Islet precursor cell (in vitro differentiated cells): ENCODE measurements at places on chromosomes 4 and X.

DNA sequence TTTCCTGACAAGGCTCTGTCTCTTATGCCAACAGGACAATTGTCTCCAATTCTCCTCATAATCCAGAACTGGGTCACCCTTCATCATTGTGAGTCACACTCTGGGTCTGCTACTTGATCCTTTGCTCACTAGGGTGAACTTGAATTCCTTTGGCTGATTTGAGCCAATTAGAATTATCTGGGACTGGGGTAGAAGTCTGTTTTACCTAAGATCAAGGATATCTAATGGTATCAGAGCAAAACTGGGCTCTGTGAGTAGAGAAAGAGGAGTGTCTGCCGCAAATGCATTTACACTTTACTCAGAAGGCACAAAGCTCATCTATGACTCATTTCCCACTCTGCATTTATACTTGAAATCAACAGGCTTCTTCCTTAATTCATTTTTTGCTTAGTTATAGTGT is 72.6 kb downstream of the PITX2 start:
- DNase-seq, result no peak

GRCh38 chr4:86640469-86640868 is 46.4 kb downstream of the PTPN13 start:
- DNase-seq, result no peak

GRCh38 chr4:108512615-108513505 is 107.5 kb upstream of the RPL34 start:
- peak; percentile 84 for DNase-seq

DNA sequence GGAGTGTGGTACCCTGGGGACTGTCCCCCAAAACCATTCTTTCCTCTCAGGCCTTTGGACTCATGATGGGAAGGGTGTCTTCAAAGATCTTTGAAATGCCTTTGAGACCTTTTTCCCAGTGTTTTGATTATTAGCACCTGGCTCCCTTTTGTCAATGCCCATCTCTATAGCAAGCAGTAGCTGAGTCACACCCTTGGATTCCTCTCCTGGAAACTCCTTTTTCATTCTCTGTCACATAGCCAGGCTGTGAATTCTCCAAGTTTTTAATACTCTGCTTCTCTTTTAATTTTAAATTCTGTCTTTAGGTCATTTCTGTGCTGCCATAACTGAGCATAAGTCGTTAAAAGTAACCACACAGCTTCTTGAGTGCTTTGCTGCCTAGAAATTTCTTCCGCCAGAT is 29.7 kb downstream of the IL21 start:
- DNase-seq, result peak; percentile 31

DNA sequence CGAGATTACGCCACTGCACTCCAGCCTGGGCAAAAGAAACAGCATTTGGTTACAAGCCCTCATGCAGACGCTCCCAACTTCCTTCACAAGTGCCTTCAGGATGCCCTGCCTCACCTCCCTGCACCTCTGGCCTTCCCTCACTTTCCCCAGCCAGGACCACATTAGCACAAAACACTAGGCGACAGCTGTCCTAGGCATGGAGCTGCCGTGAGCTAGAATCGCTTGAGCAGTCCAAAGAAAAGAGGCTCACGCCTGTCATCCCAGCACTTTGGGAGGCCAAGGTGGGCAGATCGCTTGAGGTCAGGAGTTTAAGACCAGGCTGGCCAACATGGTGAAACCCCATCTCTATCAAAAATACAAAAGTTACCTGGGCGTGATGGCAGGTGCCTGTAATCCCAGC is 15.8 kb downstream of the RNF212 start:
- peak; percentile 10 for DNase-seq

GRCh38 chrX:31872007-31872406 is 800.2 kb upstream of the FTHL17 start:
- no peak for DNase-seq

DNA sequence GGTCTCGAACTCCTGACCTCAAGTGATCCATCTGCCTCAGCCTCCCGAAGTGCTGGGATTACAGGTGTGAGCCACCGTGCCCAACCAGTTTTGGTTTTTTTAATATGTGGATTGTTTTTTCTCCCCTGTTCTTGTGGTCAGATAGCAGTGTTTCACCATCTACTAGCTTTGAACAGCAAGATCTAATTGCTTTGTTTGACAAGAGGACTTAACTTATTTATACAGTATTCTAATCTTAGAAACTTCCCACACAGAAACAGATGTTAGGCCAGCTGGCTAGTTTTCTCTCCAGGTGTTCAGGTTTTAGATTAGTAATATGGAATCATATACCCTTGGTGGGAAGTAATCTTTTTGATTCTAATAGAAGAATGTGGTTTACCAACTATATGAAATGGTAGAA is 12.9 kb downstream of the ING2 start:
- DNase-seq, result no peak

DNA sequence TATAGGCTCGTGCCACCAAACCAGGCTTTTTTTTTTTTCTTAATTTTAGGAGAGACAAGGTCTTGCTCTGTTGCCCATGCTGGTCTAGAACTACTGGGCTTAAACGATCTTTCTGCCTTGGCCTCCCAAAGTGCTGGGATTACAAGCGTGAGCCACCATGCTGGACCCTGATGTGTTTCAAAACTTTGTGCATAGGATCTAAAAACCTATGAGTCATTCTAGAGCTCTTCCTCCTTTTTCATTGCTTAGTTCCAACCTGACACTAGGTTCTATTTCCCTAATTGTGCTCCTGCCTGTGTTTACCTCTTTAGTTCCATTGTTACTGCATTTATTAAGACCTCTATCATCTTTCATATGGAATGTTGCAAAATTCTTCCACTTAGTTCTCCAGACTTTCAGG is 57.3 kb downstream of the HPGD start:
- DNase-seq, result no peak

- DNase-seq, result no peak
Observed at GRCh38 chr4:46852800-46853199, 56.2 kb downstream of the COX7B2 start.

- peak; percentile 89 for DNase-seq
Observed at GRCh38 chr4:173835903-173836302, 305.9 kb upstream of the HAND2 start.

GRCh38 chr4:138789796-138790195 is 225.8 kb upstream of the NOCT start:
- no peak for DNase-seq

DNA sequence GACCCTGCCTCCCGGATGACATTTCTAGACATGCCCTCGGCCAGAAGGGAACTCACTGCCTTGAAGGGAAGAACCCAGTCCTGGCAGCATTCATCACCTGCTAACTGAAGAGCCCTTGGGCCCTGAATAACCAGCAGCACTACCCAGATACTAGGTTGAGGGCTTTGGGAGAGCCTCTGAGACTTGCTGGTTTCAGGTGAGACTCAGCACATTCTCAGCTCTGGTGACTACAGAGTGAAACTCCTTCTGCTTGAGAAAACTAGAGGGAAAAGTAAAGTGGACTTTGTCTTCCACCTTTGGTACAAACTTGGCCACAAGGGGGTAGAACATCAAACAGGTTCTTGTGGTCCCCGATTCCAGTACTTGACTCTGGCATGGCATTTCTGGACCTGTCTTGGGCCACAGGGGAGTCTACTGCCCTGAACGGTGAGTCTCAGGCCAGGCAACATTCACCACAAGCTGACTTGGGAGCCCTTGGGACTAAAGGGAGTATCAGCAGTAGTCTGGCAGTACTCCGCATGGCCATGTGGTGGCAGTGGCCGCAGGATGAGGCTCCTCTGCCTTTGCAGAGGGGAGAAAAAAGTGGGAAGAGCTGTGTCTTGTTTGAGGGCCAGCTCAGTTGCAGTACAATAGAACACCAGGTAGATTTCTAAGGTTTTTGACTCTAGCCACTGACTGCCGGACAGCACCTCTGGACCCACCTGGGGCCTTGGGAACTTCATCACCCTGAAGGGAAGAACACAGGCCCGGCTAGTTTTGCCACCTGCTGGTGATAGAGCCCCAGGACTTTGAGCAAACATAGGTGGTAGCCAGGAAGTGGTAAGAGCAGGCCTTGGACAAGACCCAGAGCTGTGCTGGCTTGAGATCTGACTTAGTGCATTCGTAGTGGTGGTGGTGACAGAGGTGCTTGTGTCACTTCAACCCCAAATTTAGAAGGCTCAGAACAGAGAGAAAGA is 414.8 kb downstream of the OPHN1 start:
- peak; percentile 62 for DNase-seq

DNA sequence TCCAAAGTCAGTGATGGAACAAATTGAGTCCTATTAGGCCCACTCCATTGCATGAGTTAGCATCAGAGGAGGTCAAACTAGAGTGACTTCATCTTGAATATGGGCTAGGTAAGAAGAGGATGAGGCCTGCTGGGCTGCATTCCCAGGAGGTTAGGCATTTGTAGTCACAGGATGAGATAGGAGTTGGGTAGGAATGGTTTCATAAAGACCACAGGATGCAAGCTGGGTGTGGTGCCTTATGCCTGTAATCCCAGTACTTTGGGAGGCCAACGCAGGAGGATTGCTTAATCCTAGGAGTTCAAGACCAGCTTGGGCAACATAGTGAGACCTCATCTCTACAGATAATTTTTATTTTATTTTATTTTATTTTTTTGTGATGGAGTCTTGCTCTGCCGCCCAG is 26.8 kb downstream of the PDGFRA start:
- DNase-seq, result no peak

DNA sequence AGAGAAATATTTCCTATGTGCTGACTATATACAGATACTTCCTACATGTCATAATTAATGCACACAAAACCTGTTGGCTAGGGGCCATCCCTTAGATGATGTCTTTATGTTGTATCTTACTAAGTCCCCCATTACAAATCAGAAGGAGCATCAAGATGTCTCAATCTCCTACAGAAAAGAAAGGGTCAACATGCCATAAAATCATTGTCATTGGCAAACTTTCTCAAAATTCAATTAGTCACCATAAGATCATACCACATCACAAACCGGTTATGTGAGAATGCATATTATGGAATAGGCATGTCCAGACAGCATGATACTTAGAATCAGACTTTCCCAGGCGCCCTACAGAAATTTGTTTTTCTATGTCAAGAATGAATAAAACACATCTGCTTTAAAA is 175.2 kb upstream of the TET2 start:
- no peak for DNase-seq

DNA sequence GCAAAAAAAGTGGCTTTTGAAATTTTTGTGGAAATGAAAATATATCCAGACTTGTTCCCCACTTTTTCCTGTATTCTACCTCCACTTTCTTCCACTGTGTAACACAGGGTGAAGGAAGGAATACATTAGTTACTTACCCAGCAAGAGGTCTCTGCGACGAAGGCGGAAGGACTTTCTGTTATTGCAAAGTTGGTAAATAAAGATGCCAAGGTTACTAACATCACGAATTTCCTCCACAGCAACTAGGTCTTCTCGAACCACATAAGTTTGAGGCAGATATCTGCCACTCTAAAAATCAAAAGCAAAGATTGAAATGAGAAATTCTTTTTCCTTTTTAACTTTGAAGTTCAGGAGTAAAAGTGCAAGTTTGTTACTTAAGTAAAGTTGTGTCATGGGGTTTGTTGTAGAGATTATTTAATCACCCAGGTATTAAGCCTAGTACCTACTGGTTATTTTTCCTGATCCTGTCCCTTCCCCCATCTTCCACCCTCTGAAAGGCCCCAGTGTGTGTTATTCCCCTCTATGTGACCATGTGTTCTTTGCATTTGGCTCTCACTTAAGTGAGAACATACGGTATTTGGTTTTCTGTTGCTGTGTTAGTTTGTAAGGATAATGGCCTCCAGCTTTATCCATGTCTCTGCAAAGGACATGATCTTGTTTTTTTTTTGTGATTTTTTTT is 5.8 kb downstream of the ITM2A start:
- no peak for DNase-seq

DNA sequence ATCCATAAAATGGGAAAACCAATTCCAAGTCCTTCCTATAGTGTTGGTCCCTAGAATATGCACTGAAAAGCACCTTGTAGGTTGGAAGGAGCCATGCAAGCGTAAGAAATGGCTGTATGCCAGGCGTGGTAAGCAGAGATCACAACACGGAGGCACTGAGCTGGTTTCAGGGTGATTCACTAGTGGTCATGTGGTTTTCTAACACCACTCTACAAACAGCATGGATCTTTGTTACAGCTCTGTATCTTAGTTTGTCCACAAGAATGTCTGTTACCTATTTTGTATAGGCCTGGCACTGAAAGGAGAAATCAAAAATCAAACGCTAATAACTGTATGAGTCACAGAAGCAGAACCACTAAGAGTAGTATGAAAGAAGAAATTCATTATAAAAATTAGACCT is 71.9 kb downstream of the MAGEB17 start:
- DNase-seq, result no peak

DNA sequence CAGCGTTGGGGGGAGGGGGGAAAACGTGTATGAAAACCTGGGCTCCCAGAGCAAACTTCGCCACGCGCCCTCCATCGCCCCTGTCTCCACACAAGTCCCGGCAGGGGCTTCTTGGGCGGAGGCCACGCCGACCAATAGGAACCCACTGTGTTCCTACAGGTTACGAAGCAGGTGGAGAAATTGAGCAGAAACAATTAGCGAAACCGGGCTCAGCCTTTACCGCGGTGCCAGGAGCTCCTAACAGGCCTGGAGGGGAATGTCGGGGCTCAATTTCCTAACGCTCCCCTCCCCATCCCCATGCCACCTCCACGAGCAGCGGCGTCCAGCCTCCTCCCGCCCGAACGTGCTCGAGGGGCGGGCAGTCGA is 589 bp upstream of the KIT start:
- no peak for DNase-seq

- DNase-seq, result no peak
Observed at GRCh38 chr4:186134257-186134656, 29.8 kb downstream of the FAM149A start.

DNA sequence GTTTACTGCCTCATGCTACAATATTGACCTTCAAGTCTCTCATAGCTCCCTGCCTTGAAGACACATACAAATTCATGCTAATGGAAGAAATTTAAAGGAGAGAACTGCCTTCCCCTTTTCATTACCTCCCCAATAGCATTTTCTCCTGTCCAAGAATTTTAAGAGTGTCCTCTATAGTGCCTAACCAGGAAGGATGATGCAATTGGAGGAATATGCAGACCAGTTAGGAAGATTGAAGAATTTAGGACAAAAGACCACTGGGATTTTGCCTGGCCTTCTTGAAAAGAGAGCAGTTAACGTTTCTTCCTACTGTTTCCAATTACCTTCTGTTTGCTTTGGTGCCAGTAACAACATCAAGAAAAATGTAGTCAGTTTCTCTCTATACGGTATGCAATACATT is 443.9 kb downstream of the INPP4B start:
- DNase-seq, result no peak

DNA sequence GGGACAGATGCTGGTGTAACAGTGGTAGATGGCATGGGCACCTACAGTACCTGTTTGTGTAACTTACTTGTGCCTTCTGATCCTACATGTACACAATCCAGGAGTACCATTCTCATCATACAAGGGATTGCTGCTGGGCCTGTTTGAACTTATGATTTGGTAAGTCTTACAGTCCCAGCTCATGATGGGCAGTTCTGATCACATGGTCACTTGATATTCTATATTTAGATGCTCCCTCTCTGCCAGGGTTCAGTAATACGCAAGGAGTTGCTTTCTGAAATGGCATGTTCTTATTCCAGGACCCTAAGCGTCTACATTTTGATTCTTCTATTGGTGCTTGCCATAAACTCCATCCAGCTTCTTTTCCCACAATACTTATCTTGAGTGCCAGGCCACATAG is 54.4 kb upstream of the ATP6AP2 start:
- DNase-seq, result no peak
